ENCODE measurements at places on chromosomes 1 and 21.

DNA sequence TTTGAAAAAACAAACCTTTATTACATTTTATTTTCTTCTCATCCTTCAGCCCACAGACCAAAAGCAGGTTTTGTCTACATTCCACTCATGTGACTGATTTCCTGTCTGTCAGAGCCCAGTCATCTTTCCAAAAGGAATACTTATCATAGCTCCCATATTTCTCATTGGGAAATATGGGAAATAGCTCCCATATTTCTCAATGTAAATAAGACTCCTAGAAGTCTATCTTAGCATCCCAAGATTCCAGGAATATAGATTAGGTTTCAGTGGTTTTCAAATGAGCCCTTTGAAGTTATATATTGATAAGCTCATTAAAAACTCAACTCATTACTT lies 19.1 kb upstream of the NRDC start:
- DNase-seq: peak; percentile 97

DNA sequence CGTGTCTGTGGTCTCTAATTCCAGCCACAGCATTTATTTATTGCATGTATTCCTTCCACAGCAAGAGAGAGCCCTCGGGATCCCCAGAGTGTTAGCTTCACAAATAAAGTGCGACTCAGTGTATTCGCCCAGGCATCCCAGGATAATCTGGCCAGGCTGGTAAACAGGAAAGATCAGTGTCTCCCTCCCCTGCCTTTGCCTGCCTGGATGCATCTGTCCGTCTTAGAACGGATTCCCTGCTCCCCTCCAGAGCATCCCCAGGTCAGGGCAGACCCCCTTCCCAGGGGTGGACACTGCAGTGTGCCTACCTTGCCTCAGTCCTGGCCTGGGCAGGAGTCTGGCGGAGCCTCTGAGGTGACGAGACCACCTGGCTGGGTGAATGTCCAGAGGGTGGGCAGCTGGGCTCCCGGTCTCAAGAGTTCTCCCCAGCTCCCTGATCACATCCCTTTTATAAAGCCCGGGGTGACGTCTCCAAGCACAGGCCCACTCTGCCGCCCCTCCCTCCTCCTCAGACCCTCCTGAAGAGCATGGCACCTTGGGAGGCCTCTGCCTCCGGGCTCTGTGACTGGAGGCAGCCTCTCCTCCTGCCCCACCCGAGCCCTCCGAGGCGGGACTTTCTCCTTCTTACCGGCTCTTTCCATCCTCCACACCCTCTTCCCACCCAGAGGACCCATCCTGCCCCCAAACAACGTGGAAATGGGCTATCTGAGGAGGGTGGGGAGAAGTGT lies at the start of gene KISS1:
Gene KISS1 (minus strand): TSS at position 424 of the 728 bp plus-strand sequence. CDS start 3,615 bp downstream, outside the sequence.
- no peak for DNase-seq

DNA sequence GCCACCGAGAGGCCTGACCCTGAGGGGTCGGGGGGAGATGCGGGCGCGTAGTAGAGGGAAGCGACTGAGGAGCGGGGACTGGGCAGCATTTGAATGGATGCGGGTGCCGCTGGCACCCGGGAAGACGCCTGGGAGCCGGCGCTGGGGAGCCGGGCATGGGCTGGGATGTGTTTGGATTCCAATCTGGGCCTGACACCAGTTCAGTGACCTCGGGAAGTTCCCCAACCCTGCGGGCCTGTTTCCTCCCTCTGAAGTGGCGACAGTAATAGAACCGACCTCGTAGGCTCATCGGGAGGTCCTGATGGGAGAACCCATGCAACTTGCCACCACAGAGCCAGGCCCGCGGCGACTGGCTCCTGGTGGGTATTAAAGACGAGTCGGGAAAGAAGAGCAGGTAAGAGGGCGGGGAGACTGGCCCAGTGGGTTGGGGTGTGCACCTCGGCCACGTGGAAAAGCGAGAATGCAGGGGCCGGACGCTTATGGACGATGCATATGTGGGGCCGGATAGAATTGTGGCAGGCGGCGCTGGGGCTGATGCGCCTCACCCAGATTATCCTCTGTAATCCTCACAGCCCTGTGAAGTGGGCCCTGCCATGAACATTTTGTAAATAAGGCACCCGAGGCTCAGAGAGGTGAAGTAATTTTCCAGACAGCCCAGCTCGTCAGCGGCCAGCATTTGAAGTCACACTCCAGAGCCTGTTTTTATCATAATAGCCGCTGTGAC lies 105.8 kb downstream of the SLC16A1 start:
- no peak for DNase-seq

- no peak for DNase-seq
These were observed 221.3 kb upstream of the KCTD3 start for GRCh38 chr1:215345766-215346165.

Data from AG10803 (cell line).